Activated CD4-positive, alpha-beta T cell treated with anti-CD3 and anti-CD28 coated beads for 1 hour (primary cell): ENCODE measurements at places on chromosomes 13 and 19.

DNA sequence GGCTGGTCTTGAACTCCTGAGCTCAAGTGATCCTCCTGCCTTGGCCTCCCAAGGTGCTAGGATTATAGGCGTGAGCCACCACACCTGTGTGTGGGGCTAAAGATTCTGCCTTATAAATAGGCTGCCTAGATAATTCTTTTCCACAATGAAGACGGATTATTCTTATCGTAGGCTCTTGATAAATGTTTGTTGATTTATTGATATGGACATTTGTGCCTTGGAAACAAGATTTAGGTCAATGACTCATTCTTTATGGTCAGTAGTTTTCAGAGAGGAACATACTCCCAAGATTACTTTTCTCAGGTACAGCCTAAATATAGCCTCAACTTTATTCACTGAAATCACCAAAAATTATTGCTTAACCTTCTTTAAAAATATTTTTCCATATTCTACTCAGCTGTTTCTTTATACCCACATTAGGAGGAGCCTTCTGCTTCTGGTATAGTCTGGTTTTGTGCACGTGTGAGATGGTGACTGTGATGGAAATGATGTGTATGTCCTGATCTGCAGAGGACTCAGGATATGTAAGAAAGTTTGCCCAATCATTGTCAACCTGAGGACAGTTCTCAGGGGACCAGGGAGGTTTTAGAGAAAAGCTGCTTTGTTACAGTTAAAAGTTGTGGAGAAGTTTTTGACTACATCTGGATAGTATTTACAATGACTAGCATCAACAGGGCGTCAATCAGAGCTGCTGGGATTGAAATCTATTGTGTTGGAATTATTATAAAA lies 208.9 kb downstream of the DNAJC15 start:
- no peak for DNase-seq

- no peak for DNase-seq
Observed at GRCh38 chr13:93776936-93777335, 550.3 kb downstream of the GPC6 start.

DNA sequence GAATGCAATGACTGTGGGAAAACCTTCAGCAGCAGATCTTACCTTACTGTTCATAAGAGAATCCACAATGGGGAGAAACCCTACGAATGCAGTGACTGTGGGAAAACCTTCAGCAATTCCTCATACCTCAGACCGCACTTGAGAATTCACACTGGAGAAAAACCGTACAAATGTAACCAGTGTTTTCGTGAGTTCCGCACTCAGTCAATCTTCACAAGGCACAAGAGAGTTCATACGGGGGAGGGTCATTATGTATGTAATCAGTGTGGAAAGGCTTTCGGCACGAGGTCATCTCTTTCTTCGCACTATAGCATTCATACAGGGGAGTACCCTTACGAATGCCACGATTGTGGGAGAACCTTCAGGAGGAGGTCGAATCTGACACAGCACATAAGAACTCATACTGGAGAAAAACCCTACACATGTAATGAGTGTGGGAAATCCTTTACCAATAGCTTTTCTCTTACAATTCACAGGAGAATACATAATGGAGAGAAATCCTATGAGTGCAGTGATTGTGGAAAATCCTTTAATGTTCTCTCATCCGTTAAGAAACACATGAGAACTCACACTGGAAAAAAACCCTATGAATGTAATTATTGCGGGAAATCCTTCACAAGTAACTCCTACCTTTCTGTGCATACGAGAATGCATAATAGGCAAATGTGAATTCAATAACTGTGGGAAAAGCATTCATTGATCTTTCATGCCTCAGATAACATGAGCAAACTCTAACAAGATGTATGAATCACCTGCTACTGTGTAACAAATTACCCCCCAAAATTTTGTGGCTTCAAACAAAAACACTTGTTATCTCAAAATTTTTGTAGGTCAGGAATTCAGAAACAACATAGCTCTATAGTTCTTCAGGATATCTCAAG lies 13.8 kb downstream of the ZNF557 start:
- no peak for DNase-seq

DNA sequence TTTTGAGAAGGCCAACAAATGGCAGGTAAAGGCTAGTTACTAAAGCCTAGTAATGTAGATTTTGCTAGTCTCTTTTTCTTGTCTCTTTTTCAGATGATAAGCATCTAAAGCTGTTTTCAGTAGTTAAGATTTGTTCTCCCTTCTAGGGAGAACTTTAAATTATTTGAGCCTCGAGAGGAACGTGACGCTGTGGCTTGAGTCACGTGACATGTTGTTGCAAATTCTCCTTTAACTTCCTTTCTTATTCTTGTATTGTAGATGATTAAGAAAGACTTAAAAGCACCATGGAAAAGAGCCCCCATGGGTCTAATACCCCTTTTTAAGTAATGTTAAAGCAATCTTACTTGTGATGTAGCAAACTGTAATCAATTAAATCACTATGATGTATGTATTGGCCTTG lies 2698.7 kb downstream of the PCDH9 start:
- DNase-seq = no peak
